ENCODE measurements at places on chromosomes 5 and 9. TPM values are rescaled to one million over a fixed set of nuclear protein-coding genes. Genes with fewer than 3 reads are reported as not detected.

The UIMC1 gene
- total RNA-seq: 60.9 TPM

DNA sequence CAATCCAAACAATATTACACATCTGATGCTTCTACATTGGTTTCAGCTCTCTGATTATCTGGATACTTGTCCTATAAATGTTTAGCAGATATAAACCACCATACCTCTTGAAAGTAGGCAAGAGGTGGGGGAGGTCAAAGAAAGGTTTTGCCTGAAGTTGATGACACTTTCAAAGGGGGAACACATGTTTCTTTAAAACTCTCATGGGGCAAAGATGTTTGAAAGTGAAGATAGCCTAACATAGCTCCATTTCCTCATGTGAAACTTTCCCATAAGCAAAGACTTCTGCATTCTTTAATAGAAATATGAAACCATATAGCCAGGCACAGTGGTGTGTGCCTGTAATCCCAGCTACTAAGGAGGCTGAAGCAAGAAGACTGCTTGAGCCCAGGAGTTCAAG is 62.1 kb downstream of the CETN3 start:
- H3K27me3 ChIP-seq: peaks cover 18% of the 10 kb centered on the region
- no peaks in the 10 kb centered on the region for H3K4me1 ChIP-seq
- no peak overlapping the region for H3K4me3 ChIP-seq
- no peak for DNase-seq

DNA sequence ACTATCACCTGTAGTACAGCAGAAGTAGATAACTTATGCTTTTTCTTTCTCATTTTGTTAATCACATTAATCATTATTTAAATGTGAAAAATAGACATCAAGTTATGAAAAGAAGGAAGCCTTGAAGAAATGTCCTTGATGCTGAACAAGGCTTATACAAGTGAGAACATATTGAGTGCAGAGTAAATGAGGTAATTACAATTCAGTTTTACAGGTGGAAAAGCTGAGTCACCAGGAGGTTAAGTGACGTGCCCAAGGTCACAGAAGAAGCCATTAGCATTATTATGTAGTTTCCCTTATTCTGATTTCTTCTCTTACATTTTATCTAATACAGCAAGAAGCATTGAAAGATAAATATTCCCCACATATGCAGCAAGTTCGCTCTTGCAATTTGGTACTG is 998.5 kb upstream of the CDH6 start:
- H3K27me3 ChIP-seq: no peaks in the 10 kb centered on the region
- H3K4me3 ChIP-seq: no peak overlapping the region
- no peak overlapping the region for H3K27ac ChIP-seq

DNA sequence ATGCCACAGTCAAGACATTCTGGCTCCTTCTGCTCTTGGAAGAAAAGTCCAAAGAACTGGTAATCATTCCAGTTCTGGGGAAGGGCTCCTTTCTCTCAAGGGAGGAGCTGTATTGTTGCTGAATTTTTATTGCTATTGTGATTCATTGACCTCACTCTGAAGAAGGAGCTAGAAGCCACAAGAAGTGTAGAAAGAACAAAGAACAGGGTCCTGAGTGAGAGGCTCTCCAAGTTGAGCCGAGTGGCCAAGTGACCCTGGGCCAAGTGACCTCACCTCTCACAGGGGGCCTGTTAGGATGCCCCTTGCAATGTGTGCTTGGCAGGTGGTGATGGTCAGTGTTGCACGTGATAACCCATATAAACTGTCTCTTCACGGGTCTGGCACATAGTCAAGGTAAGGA is 173.3 kb downstream of the FGF18 start:
- peaks cover 20% of the 10 kb centered on the region for H3K27me3 ChIP-seq
- DNase-seq: no peak
- no peak overlapping the region for H3K4me3 ChIP-seq

DNA sequence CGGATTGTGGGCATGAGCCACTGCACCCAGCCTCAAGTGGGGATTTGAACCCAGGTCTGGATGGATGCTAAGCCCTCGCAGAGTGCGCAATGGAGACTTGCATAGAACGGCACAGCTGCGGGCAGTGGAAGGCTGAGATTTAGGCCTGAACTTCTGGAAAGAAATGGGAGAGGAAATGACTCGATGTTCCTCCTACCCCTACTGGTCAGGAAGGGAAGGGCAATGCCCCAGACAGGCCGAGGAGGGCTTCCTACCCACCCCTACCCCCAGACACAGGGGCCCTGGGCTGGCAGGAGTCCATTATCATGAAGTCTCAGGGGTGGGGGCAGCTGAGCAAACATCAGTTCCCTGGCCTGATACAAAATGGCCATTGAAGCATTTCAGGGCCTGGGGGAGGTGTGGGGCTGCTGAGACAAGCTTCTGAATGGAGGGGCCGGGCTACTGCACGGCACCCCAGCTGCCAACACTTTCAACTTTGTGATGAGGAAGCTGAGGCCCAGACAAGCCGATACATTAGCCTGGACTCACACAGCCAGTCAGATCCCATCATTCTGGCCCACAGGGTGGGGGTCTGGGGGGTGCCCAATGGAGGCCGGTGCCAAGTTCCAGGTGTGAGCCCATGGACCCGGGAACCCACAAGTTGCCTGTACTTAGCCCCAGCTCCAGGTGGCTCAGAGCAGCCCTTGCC is 13.5 kb upstream of the WDR38 start:
- H3K4me1 ChIP-seq: no peaks in the 10 kb centered on the region
- no peak overlapping the region for H3K4me3 ChIP-seq
- no peaks in the 10 kb centered on the region for H3K36me3 ChIP-seq
- no peak for DNase-seq

The TMEM174 gene
- not detected for total RNA-seq

Data from naive thymus-derived CD8-positive, alpha-beta T cell (primary cell).